ENCODE measurements at places on chromosomes 2 and 18. TPM values are rescaled to one million over a fixed set of nuclear protein-coding genes. Genes with fewer than 3 reads are reported as not detected.

DNA sequence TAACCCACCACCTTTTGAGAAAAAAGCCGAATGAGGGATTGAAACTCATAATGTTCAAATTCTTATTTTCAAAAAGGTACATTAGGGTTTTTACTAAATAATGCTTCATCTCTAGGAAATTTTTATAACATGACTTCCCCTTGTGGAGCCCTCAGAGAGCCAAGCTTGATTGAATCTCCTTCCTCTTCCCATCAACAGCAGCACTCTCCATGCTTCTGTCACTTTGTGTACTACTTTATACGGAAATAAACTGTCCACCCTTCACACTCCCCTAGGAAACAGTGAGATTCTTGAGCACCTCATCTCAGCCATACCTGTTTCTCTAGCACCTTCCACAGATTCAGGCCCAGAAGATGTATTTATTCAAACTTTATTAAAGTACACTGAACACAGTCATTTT, 51.8 kb downstream of the TFPI start:
- DNase-seq = no peak

DNA sequence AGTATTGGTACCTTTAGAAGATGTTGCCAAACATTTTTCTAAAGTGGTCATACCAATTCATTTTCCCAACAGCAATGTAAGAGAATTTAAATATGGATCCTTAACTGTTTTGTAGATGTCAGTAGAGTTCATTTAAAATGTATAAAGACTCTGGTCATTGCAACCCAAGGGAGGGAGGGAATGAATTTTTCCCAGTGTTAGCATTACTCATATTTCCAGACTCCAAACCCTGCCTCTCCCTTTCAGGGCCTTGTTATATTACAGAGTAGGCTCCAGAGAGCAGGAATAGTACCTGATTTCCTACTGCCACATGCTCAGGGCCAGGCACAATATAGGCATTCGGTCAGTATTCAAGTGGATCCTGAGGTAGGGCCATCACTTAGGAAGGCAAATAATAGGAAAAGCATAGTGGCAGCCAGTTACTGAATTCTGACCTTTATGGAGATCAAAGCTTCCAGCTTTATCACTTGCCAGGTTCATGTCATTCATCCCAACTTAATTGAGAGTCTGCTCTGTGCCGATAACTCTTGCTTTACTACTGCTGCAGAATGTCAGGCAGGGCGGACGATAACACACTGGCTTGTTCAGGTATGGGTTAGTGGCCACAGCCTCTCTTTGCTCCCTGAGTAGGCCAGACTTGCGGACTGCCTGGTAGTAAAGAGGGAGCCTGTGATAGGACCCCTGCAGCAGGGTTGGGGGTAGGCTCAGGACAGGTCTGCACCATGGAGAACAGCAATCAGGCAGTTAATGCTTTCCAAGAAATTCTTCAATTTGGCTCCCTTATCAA, 75.3 kb downstream of the OSBPL6 start:
- no peak for DNase-seq

DNA sequence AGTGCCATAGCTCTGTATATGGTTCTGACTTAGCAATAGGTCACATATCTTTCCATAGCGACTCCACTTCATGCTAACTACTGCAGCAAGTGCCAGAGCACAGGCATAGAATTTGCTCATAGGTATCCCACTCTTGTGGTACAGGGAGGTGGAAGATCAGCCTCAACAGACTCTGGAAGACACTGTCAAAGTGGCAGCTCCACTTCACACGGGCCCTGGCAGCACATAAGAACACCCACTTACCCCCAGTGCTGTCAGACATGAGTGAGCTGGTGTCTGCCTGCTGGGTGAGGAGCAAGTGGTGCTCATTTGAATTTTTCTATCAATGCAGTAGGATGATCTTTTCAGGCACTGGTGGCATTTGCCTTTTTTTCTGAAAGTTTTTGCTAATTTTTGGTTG, 48.6 kb downstream of the BCL2L11 start:
- DNase-seq = no peak

TMEM247 gene
- total RNA-seq = not detected

KDSR gene
- 15.3 TPM for total RNA-seq

DNA sequence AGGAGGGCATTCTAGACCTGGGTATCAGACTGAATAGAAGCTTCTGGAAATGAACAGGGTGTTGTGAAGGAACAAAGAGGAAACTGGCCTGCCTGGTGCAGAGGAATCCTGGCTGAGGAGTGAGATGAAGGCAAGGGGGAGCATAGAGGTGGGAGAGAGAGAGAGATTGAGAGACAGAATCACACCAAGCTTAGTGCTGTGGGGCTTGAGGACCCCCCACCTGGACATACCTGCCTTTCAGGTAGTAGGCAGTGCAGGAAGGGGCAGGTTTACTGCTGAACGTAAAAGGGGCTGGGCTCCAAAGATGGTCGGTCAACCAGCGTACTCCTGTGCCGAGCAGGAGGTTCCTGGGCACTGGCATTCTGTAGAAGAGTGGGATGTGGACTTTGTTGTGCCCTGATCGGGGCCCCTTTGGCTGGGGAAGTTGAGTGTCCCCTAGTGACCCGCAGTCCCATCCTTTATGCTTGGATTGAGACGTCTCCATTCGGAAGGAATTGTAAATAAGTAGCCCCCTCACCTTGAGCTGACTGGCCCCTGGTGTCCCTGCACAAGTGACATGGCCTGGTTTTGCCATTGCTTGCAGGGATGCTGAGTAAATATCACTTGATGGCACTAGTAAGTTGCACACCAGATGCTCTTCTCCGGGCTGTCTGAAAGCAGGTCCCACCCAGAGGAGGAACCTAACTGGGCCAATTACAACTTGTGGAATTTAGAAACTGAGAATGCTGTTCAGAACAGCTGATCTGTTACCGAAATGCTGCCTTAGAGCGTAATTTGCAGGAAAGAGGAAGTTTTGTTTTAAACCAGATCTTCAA, 1.4 kb downstream of the UBE2F start:
- DNase-seq = no peak

HSPD1 gene
- 252 TPM for total RNA-seq

GRCh38 chr2:189298481-189298880, 118.9 kb upstream of the COL5A2 start:
- DNase-seq = no peak

DNA sequence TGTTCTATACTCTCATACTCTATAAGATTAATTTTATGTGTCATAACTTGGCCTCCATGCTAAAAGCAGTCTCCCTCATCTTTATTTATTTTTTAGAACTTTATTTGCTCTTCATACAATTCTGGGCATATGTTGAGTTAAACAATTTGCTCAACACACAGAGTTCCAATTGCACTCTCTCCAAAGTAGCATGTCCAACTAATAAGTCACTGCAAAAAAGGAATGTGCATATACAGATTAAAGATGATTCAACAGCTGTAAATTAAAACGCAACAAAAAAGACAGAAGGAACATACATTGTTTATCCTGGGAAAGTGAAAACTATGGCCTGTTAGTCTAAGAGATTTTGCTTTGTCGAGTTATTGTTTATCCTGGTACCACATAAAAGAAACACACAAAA, 277.7 kb upstream of the ACVR2A start:
- no peak for DNase-seq

DNA sequence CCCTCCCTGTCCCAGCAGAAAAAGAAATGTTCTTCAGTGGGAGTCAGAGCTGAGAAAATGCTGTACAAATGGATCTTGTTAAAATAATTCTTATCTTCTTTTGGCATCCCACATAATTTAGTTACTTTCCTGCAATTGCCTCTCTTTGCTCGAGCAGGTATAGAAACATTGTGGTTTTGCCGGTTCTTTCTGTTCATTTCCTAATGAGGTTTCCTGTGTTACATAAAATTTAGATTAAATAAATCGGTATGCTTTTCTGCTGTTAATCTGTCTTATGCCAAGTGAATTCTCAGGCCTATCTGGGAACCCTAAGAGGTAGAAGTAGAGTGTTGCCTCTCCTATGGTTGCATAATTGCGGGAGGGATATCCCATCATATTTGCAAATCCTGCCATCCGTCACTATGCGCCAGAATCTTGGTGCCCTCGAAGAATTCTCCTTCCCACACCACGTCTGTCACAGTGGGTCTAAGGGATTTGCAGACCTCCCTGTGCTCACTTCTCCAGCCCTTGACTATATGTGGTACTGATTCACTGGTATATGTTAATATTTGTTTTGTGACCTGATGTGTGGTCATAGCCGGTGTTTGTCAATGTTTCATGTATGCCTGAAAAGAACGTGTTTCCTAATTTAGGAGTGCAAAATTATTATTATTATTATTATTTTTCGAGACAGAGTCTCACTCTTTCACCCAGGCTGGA, 12.2 kb upstream of the HDAC4 start:
- DNase-seq = no peak

DNA sequence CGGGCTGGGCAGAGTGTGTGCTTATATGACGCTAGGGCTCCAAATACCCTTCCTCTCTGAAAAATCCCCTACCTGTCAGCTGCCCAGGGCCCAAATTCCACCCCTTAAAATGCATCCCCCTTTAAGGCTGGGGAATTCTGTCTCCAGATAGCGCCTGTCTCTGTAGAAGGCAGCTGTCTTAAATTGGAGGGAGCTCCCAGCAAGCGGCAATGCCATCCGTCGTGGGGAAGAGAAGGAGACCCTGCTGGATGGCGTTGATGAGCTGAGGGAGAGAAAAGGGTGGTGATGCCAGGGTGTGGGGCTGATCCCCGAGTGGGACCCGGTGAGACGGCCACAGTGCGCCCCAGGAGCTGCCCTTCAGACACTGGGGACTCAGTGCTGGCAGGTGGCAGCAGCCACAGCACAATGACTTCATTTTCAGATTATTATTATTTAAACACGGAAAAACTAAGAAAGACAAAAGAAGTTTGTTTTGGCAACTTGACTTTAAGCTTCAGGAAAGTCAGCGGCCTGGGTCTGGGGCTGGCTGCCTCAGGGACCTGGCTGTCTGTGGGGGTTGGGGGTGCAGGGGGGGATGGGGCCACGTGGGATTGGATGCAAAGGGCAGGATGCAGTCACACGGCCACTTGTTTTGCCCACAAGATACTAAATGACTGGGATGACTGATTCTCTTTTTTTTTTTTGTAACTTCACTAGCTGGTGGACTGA, 152.8 kb downstream of the TFCP2L1 start:
- no peak for DNase-seq

DNA sequence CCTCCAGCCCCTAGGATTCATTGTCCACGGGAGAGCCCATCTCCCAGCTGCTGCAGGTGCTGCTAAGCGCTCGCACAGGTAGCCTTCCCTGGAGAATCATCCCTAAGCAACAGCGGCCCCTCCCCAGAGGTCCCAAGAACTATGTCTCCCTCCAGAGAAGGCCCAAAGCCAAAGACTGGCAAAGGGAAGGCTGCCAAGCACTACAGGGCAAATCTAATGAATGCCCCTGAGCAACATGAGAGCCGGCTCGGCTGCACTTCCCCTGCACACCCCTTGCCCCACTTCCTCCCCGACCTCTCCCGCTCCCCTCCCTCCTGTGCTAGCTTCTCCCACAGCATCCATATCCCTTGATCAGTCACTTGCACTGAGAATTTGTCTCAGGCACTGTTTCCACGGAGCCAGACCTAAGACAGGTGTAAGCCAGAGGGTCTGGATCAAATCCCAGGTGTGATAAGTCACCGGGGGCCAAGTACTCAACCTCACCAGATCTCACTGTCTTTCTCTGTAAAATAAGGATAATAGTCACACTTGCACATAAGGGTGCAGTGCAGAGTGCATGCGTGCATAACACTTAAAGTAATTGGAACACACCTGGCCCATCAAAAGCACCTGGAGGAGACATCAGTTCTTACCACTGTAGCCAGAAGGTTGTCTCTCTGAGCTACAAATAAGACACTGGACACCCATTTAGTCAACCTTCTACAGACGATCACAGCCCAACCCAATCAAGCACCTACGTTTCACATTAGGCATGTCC, 20.1 kb upstream of the COL6A3 start:
- DNase-seq = no peak

- no peak for DNase-seq
Measured at GRCh38 chr18:47873625-47874024, 56.8 kb downstream of the SMAD2 start.

KCNF1 gene
- not detected for total RNA-seq
